Stimulated activated CD4-positive, alpha-beta T cell treated with anti-CD3 and anti-CD28 coated beads, Interleukin-1b, Interleukin-23, amount 100 ng/mL, for 1 hour (primary cell): ENCODE measurements at places on chromosomes 11 and 22.

- no peak for DNase-seq
Observed at GRCh38 chr11:27357250-27357649, 5.8 kb downstream of the CCDC34 start.

- no peak for DNase-seq
Observed at GRCh38 chr11:85758026-85758425, 52.9 kb downstream of the SYTL2 start.

DNA sequence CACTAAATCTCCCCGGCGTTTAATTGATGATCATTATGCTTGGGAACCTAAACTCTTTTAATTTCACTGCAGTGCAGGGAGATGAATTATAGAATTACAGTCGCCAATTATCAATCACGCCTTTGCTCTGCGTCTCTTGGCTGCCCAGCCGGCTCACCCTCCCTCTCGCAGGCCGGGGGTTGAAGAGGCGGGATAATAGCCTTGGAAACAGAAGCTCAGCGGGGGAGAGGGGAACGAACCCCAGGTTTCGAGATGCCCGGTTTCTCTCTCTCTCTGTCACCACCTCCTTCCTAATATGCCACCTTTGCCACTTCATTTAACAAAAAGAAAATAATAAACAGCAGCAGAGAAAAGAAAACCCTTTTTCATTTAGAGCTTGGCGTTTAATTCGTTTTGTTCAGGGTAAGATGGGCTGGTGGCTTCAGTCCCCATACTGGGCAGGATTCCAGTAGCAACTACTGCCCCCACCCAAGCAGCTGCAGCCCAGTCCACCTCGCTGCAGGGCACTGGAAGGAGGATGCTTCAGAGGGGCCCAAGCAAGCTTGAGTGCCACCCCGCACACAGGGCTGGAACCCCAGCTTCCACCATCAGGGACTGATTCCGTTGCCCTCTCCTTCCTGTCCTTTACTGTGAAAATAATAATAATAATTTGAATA is 271.7 kb downstream of the BUD13 start:
- no peak for DNase-seq

GRCh38 chr11:39772525-39773137 is 1686.8 kb downstream of the LRRC4C start:
- no peak for DNase-seq

GRCh38 chr22:20091690-20092476 is 11.8 kb downstream of the DGCR8 start:
- no peak for DNase-seq

GRCh38 chr11:33721426-33721825 is 14.8 kb downstream of the CD59 start:
- no peak for DNase-seq

- no peak for DNase-seq
Observed at GRCh38 chr11:119147604-119148333, 1.1 kb upstream of the ABCG4 start.

DNA sequence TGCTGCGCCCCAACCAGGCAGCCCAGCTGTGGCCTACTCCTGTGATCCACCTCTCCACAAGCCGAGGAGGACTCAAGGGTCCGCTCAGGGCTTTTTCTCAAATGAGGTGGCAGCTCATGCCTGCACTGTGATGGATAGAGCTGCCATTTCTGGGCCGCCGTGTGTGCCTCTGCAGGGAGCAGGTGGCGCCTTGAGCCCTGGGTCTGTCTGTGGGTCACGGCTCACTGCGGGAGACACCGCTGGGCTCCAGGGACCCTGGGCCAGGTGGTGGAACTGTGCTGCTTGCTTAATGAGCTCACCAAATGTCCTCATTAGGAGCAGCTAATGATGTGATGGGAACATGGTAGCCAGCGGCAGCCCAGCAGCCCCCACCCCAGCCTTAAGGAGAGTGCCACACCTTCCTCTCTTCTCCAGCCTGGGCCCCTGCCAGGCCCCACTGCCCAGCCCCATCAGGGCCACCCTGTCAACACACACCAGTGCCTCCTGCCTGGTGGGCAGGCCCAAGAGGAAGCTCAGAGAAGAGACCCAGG is 50.8 kb downstream of the DHCR7 start:
- DNase-seq = no peak

- DNase-seq = no peak
Observed at GRCh38 chr11:103043826-103044678, 47.9 kb downstream of the DCUN1D5 start.

GRCh38 chr22:37451218-37451617 is 23.9 kb upstream of the ELFN2 start:
- DNase-seq = no peak

- DNase-seq = no peak
Observed at GRCh38 chr22:32810555-32811133, 9.1 kb downstream of the TIMP3 start.

DNA sequence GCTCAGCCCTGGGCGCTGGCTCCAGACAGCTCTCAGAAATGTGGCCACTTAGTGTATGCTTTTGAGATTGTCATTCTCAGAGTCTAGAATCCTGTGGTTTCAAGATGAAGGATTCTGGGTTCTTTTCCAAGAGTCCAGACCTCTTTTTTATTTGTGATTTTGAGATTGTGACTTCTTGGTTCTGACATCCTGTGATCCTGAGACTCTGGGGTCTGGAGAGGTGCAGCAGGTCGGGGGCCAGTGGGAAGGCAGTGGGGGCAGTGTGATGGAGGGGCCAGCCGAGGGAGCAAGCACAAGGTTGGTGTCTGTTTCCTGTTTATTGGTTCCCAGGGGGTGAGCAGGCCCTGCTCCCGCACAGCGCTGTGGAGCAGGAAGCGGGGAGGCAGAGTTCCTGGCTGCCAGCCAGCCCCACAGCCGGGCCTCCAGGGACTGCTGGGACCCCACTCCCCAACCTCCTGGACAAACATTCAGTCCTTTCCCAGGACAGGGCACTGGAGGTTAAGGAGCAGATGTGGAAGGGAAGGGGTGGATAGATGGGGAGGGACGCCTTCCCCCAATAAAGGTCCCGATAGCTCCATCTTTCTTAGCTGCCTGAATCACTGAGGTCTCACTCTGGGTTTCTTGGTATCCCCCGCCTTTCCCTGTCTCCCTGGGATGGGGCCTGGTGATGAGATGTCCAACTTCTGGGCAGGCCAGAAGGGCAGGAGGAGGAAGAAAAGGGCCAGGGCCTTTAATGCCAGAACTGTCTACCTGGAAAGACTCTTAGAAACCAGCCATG is 13.7 kb downstream of the ARHGEF17 start:
- DNase-seq = no peak

DNA sequence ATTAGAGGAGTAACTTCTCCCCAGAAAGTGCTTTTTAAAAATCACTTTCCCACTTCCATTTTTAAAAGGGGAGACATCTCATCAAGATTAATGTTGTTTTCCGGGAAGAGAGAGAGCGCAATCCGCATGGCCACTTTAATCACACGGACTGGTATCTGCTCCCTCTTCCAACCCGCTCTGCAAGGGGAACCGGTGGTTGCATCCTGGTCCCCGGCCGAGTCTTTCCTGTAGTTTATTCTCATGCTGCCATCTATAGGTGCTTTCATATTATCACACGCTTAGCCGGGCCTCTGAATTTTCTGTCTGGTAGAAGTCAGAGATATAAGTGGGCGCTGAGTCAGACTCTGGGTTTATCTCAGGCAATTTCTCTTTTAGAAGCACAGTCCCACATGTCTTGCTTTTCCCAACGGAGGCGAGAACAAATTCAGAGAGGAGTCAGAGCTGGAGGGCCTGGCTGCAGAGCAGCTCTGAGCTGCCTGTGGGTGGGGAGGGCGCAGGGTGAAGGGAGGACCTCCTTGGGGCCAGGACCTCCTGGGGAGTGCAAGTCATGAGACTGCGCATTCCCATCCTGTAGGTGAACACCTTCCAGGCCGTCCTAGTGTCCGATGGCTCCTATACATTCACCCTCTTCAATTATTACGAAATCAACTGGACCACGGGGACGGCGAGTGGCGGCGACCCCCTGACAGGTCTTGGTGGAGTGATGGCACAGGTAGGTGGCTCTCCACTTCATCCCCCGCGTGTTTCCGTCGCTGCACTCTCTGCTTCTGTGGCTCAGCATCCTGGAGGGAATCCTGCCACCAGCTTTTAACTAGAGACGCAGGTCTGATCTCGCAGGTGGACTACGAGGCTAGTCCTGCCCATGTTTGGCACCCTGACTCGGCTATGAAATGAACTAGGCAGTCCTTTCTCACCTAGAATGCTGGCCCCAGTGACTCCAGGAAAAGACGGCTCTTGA is 11.7 kb downstream of the TECTA start:
- DNase-seq = no peak

DNA sequence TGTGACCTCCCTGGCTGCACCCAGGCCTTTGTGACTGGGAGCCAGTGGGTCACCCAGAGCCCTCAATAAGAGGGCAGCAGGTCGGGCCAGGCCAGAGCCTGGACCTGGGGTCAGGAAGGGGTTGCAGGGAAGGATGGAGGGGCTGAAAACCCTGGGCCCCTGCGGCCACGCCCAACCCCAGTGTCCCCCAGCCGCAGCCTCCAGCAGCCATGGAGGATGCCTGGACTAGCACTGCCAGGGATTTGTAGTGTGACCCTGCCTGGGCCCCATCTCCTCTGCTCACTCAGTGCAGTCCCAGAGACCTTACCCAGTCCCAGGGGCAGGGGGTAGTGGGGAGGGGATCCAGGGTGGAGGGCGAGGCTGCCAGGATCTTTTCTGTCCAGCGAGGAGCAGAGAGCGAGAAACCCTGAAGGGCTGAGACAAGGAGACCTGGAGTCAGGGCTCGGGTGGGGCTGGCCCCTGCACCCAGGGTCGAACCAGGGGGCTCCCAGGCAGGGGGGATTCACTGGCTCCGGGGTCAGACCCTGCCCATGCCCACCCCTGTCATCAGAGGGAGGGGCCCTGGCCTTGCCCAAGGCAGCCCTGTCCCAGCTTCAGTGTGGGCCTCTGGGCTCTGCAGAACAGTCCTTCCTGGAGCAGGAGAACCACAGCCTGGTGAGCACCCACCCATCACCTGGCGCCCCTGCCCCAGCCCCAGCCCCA is 187.5 kb downstream of the IGLL1 start:
- no peak for DNase-seq

DNA sequence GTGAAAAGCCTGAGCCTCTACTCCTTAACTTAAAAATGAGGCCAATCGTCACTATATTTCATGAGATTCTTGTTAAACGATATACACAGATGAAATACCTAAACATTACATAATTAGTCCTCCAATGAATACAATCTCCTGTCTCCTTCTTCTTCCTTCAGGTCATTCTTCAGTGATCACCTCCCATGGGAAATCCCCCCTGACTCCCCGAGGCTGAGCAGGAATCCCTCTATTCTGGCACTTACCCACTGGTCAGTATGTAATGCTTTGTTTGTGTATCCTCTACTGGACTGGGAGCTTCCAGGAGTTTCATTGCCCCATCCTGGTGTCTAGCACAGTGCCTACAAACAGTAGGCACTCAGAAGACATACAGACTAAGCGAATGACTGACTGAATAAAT is 52.3 kb downstream of the RAB38 start:
- no peak for DNase-seq

GRCh38 chr11:18171377-18172000 is 1.1 kb upstream of the MRGPRX4 start:
- DNase-seq = no peak

GRCh38 chr11:20839231-20839630 is 169.8 kb downstream of the NELL1 start:
- DNase-seq = no peak
